ENCODE measurements at places on chromosomes 13 and 19.
A peak's percentile ranks its signal among the peaks of the same experiment; 100 is the strongest.

- DNase-seq, result no peak
These were observed 4.2 kb upstream of the DMPK start for GRCh38 chr19:45786533-45786894.

- no peak for DNase-seq
These were observed 8.9 kb upstream of the ACP5 start for GRCh38 chr19:11586331-11586730.

GRCh38 chr13:28423010-28423409 is 71.9 kb downstream of the FLT1 start:
- peak; percentile 96 for DNase-seq

DNA sequence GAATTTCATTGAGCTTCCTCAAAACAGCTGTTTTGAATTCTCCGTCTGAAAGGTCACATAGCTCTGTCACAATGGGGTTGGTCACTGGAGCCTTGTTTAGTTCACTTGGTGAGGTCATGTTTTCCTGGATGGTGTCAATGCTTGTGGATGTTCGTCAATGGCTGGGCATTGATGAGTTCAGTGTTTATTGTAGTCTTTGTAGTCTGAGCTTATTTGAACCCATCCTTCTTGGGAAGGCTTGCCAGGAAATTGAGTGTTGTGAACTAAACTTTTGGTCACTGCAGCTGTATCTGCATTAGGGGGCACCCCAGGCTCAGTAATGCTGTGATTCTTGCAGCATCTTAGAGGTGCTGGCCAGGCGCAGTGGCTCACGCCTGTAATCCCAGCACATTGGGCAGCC is 22.0 kb downstream of the BLOC1S3 start:
- peak; percentile 37 for DNase-seq

DNA sequence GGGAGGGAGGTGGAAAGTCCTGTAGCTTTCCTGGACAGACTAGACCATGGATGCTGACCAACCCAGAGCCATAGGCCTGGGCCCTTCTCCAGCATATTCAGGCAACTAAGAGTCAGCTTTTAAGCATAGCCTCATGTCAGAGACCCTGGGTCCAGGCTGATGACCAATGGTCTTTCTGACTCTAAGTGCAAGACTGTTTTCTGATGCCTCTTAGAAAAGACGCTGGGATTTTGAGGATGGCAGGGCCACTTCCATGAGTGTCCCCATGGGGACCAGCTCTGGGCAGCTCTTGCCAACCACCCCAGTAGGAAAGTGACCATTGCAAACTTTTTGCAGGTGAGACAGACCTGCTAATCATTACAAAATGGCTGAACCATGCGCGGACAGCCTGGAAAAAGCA is 135.6 kb upstream of the KL start:
- DNase-seq, result no peak

- DNase-seq, result no peak
These were observed at the start of gene SOHLH2 for GRCh38 chr13:36214163-36214921. Gene SOHLH2 (minus strand): TSS chr13:36214556. CDS start chr13:36214526, 30 bp downstream.

- no peak for DNase-seq
These were observed 41.1 kb upstream of the CCNE1 start for GRCh38 chr19:29770648-29771047.

DNA sequence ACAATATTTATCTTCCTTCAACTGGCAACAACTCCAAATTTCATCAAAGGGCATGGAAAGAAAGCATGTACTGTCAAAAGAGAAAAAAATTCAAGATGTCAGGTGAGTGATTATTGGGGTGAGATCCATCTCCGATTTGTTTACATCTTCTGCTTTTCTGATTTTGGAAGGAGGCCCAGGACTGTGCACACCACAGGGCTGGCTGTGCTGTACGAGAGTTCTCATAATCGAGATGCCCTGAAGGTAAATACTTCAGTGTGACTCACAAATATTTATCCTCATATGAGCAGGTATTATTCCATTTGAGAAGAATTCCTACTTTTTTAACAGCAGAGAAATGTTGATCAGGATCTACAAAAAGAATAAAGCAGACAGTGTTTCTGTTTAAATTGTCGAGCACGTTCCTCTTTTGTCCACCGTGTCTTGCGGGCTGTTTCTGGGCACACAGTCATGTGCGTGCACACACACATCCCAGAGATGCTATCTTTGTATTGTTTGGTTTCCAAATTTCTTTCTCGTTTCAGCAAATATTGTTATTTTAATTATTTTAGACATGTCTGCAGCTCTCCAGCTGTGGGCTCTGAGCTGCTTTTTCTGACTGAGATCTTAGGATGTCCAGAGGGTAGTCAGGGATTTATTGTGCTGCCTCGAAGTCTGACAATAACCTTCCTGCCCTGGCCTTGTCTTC is 103.8 kb downstream of the KL start:
- no peak for DNase-seq

- no peak for DNase-seq
These were observed 1.1 kb downstream of the EDDM13 start for GRCh38 chr19:56273563-56274117.
